Cerebellar cortex (tissue), 1 donor: ENCODE measurements at places on chromosomes 5 and 9.
A peak's percentile ranks its signal among the peaks of the same experiment; 100 is the strongest.

DNA sequence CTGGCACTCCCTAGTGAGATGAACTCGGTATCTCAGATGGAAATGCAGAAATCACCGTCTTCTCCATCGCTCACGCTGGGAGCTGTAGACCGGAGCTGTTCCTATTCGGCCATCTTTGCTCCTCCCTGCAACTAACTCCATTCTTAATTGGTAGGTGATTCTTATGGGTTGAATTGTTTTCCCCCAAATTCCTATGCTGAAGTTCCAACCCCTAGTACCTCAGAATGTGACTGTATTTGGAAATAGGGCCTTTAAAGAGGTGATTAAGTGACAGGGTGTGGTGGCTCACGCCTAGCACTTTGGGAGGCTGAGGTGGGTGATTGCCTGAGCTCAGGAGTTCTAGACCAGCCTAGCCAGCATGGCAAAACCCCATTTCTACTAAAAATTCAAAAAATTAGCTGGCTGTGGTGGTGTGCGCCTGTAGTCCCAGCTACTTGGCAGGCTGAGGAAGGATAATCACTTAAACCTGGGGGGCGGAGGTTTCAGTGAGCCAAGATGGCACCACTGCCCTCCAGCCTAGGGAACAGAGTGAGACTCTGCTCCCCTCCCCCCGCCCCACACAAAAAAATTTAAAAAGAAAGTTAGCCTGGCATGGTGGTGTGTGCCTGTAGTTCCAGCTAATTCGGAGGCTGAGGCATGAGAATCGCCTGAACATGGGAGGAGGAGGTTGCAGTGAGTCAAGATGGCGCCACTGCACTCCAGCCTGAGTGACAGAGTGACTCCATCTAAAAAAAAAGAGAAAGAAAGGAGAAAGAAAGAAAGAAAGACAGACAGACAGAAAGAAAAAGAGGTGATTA lies 25.2 kb upstream of the FOCAD start:
- DNase-seq = no peak

DNA sequence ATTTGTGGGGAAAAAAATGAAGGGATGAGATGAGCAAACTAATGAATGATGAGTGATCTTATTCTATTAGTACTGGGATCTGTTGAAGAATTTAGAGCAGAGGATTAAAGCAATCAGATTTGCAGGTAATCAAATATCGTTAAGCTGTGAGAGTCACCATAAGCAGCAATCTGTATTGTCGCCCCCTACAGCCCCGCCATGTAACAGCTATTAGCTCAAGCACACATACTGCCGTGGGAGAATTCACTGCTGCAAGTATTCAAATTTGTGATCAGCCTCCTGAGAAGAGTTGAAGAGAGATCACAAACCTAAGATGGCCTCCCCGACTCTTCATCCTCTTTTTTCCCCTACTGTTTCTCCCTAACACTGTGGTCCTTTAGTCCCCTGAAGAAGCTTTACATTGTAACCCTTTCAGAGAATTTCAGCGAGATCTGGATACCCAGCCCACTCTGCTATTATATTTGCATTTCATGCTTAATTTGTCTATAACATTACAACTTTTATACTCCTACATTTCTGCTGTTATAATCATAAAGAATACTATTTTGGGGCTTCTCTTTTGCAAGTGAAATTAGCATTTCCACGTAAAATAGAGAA lies 28.5 kb upstream of the PHF24 start:
- DNase-seq = peak; percentile 42

DNA sequence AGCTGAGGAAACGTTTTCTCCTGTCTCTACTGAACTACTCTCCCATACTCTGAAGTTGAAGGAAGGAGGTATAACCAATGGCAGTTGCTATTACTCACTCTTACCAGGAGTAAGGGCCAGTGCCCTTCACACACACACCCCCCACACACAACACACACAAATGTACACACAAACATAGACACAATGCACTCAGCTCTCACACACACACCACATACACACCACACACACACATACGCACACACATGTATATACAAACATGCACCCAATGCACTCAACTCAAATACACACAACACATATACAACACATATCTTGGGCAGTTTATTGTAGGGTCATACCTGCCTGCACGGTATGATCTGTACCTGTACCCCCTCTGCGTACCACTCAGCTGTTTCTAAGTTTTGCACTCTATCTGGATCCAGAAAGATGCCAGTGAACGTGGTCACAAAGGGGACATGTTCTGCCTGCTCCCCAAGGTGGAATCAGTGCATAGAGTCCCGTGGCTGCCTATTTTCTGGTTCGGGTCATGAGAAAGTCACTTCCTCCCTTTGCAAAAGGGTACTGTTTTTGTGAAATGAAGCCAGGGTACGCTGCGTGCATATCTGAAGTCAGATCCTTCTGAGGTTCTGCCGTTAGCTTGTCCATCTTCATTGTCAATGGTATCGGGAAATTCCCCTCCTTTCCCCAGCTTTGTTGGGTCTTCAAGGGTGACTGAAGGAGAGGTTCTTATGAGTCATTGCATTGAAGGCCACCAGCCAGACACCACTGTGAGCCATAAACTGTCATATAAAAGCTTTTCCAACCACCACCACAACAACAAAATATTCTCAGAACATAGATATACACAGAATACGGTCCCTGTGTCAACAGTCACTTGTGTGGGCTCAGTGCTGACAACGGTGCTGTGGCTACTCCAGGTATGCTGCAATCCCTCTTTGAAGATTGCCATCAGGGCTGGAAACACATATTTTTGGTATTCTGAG lies 131.9 kb downstream of the UGCG start:
- DNase-seq = no peak

DNA sequence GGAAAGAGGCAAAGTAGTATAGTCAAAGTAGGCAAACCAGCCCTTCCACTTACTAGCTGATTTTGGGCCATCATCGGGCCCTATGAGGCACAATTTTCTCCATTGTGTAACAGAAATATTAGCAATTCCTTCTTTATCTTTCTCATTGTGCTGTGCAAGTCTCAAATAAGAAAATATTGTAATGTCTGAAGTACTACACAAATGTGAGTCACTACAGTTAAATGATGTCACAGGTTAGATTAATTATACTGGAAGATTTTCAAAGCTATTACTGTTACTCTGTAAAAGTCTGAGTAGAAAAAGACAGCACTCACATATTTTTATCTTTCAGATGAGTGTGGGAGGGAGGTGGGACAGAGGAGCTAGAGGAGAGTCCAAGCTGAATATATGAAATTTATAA lies 12.4 kb upstream of the TMC1 start:
- no peak for DNase-seq

DNA sequence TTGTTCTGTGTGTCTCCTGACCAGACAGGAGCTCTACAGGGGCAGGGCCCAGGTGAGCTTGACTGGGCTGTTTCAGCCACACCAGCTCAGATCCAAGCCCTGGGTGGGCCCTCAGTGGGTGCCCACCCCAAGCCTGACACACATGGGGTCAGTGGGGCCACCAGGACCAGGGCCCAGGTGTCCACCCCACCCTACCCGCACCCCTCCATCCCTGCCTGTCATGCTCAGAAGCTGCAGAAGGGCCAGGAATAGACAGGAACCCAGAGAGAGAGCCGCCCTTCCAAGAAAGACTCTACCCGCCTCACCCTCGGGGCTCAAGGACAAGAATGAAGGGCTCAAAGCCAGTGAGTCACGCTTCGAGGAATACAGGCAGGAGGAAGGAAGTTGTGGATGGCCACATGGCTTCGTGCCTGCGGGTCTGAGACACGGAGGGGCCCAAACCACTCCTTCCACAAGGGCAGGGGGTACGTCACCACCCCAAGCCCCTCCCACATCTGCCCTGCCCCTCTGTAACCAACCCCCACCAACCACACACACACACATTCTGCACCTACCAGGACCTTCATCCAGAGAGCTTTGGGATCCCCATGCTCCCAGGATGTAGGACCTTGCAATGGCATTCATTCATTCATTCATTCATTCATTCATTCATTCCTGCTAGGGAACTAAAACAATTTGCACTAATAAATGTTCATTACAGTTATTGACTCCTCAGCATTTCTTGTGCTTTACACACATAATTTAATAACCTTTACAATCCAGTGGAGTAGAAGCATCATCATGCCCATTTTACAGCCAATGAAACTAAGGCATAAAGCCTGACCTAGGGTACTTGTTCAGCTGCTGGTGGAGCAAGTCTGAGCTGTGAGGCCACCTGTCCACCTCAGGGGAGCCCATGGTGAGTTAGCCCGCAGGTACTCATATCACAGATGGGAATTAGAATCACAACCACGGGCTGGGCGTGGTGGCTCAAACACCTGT lies 55.9 kb upstream of the STXBP1 start:
- DNase-seq = no peak
